ENCODE measurements at places on chromosomes 3 and 15.
A peak's percentile ranks its signal among the peaks of the same experiment; 100 is the strongest.

- DNase-seq = no peak
Observed at GRCh38 chr3:107421170-107421792, 44.0 kb downstream of the CCDC54 start.

DNA sequence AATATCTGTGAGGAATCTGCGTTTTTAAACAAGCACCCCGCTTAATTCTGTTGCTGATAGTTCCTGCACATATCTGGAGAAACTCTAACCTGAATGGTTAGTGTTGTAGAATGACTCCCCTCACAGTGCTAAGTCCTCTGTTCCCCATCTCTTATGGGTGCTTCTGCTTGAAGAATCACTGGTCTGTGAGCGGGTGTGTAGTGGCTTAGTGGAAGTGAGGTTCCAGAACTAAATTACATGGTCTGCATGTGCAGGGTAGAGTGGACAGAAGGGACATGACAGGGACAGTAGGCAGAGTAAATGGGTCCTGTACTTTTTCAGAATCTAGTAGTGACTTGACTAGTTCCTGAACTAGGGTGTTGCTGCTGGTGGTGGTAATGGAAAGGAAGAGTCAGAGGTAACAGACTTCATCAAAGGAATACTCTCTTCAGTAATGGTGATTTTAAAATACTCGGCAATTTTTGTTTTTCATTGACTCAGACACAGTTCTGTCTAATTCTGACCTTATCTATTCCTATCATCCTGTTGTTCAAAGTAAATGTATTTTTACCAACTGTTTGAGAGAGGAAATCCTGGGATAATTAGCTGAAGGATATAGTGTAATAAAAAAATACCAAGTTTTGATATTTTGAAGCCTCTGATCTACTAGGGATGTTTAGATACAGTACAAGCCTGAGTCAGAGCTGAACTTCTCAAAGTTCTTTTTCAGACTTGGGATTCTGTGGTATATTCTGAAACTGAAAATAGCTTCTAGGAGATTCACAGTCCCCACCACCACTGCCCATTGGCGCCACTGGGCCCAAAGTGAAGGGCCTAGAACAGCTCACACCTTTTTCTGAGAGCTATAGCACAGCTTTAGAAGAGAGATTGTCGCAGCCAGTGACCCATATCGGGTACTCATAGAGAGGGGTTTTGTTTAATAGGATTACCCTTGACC lies 55.5 kb downstream of the FNDC3B start:
- no peak for DNase-seq

- no peak for DNase-seq
Observed at GRCh38 chr3:8827641-8828040, 58.2 kb upstream of the OXTR start.

- no peak for DNase-seq
Observed at GRCh38 chr15:69762373-69763148, 309.9 kb downstream of the RPLP1 start.

DNA sequence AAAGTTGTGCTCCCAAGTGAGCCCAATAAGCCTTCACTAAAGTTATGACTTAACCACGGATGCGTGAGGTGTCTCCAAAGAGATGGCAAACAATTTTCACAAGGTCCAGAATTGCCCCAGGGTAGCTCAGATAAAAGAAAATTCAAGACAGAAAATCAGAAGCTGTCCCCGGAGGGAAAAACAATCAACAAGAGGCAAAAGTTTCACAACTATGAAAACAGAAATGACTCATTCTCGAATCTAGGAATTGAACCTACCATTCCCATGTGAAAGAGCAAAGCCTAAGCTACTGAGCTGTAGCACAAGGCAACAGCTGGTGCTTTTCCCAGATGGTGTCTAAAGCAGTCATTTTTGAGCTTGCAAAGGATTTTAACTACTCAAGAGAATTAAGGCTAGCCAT lies 33.5 kb upstream of the MKRN3 start:
- no peak for DNase-seq

GRCh38 chr3:109903100-109903499 lies 565.8 kb upstream of the DPPA4 start:
- no peak for DNase-seq

GRCh38 chr15:34436956-34437442 lies 609 bp downstream of the GOLGA8A start:
- peak; percentile 16 for DNase-seq

DNA sequence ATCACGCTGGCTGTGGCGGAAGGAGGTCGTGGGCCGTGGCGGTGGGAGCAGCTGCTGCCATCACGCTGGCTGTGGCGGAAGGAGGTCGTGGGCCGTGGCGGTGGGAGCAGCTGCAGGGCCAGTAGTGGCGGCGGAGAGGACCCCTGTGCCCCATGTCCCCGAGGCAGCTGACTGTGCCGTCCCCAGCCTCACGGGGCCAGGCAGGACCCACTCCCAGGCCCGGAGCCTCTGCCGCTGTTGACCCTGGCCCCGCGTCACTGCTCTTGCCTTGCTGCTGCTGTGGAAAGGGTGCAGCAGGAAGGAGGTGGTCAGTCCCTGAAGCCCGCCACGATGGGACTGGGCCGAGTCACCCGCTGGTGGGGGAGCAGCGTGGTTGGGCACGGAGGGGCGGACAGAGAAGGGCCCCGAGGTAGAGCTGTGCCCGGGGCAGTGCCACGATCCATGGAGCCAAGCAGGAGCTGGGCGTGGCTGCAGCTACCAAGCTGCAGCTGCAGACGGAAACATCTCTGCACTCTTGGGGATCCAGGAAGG lies 71.2 kb downstream of the GLB1 start:
- DNase-seq = no peak

DNA sequence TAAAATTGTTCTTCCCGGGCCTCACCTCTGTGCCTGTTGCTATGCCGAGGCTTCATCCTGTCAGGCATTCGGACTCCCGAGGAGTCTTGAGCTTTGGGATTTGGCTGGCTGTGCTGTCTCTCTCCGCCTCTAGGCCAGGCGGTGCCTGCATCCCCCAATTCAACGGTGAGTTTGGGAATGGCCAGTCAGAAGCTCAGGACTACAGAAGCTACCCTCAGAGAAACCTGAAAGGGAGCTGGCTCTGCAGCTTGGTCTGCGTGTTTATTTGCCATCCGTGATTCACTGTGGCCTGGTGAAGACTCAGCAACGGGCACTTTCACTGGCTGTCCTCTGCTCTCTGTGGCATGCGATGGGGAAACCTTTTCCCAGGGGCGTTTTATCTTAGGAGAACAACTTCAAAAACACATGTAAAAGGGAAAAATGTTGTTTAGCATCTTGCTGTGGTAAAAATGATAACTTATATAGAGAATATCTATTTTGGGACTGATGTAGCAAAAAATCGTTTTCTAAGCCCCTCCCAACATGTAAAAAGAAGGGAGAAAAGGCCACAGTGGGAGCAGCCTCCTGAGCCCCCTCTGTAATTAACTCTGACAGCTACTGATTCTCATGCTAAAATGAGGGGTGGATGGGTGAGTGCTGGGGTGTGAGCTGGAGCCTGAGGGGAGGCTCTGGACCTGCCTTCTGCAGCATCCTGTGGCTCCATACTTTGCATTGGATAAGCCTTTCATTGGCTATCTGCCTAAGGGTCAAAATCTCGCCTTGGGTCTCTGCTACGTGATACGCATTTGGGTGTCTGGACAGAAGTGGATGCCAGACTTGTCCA lies 103.4 kb upstream of the KLHL25 start:
- no peak for DNase-seq

DNA sequence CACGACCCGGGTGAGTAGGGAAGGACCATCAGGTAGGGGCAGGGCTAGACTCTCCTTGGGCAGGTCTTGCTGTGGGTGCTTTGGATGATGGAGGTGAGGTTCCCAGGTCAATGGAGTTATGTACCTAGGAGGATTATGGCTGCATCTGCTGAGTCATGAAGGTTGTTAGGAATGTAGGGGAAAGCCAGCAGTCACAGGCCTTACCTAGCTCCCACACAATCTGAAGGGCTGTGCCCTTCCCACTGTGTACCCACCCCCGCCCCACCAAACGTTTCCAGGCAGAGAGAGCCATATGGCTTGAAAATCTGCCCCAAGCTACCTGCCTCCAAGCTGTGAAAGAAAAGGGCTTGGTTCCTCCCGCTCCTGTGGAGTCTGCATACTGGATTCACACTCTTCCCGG lies 573.4 kb upstream of the DPPA4 start:
- no peak for DNase-seq

- no peak for DNase-seq
Observed at GRCh38 chr3:114144909-114145688, 33.8 kb downstream of the DRD3 start.

DNA sequence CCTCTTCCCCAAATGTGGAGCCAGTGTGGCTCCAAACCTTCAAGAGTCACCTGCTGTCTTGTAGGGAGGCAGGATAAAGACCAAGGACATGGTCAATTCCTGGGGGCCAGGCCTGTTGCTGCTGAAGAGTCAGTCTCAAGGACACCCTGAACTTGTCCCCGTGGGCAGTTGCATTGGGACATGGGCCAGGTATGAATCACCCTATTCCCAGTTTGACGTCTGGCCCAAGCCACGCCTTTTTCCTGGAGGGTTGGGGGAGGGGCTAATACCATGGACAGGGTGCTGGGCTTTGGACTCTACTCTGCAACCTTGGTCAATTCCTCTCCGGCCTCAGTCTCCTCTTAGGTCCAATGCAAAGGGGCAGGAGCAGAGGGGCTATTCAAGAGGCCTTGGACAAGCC lies 10.4 kb downstream of the ATP2B2 start:
- DNase-seq = no peak

DNA sequence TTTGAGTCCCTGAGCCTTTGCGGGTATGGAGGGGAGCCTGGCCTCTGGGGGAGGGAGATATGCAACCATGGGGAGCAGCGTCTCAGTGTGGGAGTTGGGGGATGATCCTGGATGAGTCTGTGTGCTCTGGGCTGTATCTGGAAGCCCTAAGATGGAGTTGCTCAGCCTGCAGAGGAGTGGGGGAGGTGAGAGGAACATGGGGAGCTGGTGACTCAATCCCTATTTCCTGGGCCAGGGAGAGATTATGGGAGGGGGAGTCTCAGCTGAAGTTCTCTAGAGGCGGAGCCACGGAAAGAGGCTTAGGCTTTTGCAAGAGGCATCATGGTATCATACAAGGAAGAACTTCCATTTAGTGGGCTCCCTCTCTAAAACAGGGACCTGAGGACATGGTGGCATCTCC lies 59.5 kb upstream of the TMEM115 start:
- DNase-seq = no peak

DNA sequence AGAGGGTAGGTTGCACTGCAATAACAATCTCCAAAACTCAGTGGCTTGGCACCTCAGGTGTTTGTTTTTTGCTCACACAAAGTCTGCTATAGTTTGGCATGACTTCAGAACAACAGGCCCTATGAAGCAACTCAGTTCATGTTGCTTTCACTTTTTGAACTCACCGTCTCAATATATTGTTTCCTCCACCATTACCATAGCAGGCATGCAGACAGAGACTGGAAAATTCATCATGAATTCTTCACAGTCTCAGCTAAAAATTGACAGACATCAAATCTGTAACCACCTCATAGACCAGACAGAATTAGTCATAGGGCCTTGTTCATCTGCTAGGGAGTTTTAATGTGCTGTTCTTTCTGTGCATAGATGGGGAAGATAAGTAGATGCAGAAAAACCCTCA lies 161.4 kb upstream of the POU1F1 start:
- no peak for DNase-seq
